ENCODE measurements at places on chromosomes 7 and 10. TPM values are rescaled to one million over a fixed set of nuclear protein-coding genes. Genes with fewer than 3 reads are reported as not detected.

Gene RADIL
- 2.4 TPM for polyA plus RNA-seq

Gene CHRM2
- not detected for polyA plus RNA-seq

Gene ZNF425
- 1.2 TPM for polyA plus RNA-seq

Gene LEP
- 0.12 TPM for polyA plus RNA-seq

Gene EIF4EBP2
- polyA plus RNA-seq: 43.2 TPM

Gene NXPH1
- polyA plus RNA-seq: not detected

Gene SLK
- 10.1 TPM for polyA plus RNA-seq

Gene ZPBP
- not detected for polyA plus RNA-seq

Gene ASB10
- not detected for polyA plus RNA-seq

Gene HOXA7
- polyA plus RNA-seq: 7.9 TPM

Gene CYP2C9
- polyA plus RNA-seq: 0.75 TPM
